ENCODE measurements at places on chromosomes 5 and 9.

GRCh38 chr5:140044041-140044440 lies 942 bp upstream of the NRG2 start:
- DNase-seq: no peak

DNA sequence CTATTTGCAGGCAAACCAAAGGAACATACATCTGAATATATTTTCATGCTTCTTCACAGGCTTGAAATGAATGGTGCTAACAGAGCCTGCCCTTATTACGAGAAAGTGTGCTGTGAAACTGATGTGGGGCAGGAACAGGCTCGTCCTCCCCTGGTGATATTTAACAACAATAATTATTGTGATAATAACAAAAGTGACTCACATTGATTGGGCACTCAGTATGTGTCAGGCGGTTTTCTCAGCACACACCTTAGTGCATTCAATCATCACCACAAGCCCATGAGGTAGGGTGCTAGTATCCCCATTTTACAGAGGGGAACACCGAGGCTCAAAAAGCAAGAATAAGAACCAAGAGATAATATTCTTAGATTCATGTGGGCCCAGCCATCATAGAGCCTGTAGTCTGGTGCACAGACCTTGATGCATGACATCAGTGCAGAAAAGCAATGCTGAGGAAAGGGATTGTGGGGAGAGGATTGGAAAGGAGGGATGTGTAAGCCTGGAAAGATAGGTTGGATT lies 18.1 kb upstream of the BOD1 start:
- no peak for DNase-seq

GRCh38 chr9:69086769-69087168 lies 51.2 kb downstream of the FXN start:
- no peak for DNase-seq

DNA sequence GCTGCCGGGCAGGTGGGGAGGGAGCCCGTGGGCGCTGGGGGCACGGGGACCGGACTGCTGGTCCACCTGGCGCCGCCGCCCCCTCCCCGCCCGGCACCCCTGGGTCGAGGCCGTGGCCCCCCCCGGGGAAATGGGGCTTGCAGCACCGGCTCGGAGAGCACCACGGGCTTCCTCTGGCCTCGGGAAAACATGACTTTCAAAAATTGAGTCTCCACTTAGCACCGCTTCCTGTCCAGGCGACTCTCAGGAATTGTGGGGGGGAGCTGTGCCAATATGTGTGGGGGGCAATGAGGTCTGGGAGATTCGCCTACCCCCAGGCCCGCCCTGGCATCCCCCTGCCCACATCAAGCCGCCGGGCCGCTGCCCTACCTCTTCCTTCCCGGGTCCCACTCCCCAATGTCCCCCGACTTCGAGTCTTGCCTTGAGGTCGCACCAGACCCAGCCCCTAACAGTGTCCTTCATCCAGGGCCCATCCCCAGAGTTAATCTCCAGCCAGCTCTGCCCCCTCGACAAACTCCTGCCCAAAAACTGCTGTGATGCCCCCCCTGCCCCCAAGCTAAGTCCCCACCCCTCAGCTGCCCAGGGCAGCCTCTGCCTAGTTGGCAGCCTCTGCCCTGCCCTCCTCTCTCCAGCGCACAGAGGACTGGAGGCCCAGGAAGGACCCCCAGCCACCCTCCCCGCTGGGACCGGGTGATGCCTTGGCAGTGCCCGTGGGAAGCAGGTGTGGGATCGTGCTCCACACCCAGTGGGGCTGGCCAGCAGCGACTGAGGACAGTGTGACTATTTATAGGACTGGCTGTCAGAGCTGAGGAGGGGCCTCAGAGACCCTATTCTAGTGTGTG lies 3.9 kb downstream of the EGFL7 start:
- no peak for DNase-seq

DNA sequence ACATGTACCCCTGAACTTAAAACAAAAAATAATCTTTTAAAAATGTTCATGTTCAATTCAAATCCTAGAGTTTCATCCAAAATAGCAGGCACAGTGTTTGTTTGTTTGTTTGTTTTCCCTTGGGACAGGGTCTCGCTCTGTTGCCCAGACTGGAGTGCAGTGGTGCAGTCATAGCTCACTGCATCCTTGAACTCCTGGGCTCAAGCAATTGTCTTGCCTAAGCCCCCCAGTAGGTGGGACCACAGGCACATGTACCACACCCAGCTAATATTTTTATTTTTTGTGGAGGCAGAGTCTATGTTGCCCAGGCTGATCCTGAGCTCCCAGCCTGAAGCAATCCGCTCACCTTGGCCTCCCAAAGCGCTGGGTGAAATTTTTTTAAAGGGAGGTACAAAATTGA lies 5.0 kb upstream of the POLR1E start:
- DNase-seq: no peak

GRCh38 chr5:135735831-135736230 lies 98.6 kb upstream of the SLC25A48 start:
- DNase-seq: no peak

DNA sequence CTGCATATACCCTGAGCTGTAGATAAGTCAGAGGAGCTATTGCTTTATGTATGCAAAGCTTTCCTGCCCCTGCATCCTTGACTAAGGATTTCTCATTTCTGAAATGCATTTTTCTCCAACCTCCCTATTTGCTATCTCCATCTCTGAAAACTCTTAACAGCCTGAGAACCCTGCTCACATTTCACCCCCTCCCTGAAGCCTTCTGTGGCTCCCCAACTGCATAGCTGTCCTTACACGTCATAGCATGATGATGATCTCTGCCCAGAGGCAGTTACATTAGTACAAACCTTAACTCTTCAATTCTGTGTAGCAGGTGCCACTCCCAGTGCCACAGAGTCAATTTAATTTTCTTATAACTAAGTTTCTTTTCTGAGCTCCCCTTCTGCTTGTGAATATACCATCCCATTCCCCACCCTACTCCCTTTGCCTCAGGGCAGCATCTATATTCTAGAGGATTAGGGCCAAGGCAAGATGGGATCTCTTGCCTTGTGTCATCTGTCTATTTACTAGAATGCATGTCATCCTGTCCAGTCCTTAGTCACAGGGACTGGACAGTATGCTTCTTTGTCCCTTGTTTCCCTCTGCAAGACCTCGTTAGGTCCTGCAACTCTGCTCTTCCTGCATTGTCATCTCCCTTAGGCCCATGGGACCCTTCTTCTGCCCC lies 149.7 kb upstream of the SPRY4 start:
- DNase-seq: no peak

DNA sequence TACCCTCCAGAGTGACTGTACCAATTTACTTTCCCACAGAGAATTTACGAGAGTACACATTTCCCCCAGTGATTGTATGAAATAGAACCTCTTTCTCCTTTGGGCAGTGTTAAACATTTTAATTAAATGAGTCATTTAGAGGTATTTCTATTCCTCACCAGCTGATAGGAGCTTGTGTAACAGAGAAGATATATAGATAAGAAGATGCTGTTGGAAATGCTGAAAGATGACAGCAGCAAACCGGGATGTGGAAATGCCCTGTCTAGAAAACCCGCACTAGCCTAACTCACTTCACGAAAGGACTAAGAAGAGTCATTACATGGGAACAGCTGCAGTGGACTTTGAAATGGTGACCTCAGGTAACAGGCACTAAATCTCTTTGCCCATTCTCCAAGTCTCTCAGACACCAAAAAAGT lies 68.3 kb downstream of the LPAR1 start:
- DNase-seq: no peak

DNA sequence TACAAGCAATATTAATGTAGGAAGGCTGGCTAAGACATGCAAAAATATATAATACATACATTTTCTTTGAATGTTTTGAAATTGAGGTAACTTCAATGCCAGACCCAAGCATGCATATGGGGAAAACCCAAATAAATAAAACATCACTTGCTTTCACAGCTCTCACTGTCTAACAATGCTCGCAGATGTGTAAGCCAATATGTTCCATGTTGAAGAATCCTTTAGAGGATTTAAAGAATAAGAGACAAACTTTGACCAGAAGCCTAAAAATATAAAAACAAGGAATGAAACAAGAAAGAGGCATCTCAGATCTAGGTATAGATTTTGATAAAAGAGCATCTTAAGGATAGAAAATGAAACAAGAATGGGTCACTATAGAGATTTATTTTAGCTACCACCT lies 354.2 kb downstream of the CDH10 start:
- DNase-seq: no peak

DNA sequence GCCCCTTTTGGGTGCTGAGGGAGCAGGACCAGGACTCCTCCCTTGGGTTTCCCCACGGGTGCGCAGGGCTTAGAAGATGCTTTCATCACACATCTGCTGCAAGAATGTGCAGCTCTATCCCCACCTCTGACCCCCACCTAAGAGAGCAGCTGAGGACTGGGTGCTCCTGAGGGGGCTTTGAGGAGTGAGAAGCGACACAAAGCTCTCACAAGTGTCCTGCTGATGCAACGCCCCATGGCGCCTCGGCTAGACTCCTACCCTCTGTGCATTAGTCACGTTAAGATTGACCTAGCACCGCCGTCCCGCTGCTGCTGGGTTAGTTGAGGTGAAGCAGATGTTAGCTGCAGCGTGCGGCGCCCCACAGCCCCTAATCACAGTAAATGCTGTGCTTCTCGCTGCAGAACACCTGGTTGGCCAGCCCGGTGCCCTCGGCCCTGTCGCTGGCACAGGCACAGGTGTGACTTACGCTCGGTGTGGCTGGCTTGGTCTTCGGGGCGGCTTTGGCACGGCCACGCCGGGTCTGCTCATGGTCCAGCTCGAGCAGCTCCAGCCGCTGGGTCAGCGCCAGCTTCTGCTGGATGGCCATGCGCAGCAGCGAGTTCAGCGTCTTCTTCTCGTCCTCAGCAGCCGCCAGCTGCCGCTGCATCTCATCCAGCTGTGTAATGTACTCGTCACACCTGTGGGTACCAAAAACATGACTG lies 45.0 kb upstream of the IPPK start:
- DNase-seq: no peak

GRCh38 chr9:105836936-105837660 lies 142.8 kb downstream of the TMEM38B start:
- DNase-seq: no peak

GRCh38 chr9:5452286-5452609 lies 1.9 kb downstream of the CD274 start:
- no peak for DNase-seq

GRCh38 chr5:53302529-53302928 lies 177.9 kb upstream of the FST start:
- DNase-seq: no peak
